Smooth muscle cell of trachea (primary cell): ENCODE measurements at places on chromosomes 12 and 14. TPM values are rescaled to one million over a fixed set of nuclear protein-coding genes. Genes with fewer than 3 reads are reported as not detected.

SLC25A47 gene
- not detected in 2 replicates for total RNA-seq

FBXO21 gene
- 84.2 and 146 TPM in 2 replicates for total RNA-seq

MYF6 gene
- not detected in 2 replicates for total RNA-seq

MNAT1 gene
- 35.7 and 78.5 TPM in 2 replicates for total RNA-seq

GUCY2C gene
- total RNA-seq, result not detected in 2 replicates

L3HYPDH gene
- 55.1 and 57.9 TPM in 2 replicates for total RNA-seq

AVPR1A gene
- not detected in 2 replicates for total RNA-seq

BATF gene
- not detected in 2 replicates for total RNA-seq

KRT71 gene
- not detected in 2 replicates for total RNA-seq

PPM1A gene
- 18.9 and 40.0 TPM in 2 replicates for total RNA-seq

IAPP gene
- not detected in 2 replicates for total RNA-seq

COX8C gene
- total RNA-seq, result not detected in 2 replicates

MUCL1 gene
- not detected in 2 replicates for total RNA-seq

SELPLG gene
- 1.2 and 4.1 TPM in 2 replicates for total RNA-seq

KCNH5 gene
- total RNA-seq, result 2.3 and 2.9 TPM in 2 replicates

WNT5B gene
- total RNA-seq, result 158 and 206 TPM in 2 replicates

CCDC175 gene
- not detected in 2 replicates for total RNA-seq

LMO3 gene
- 0.58 and 2.0 TPM in 2 replicates for total RNA-seq

KRT83 gene
- not detected in 2 replicates for total RNA-seq
